ENCODE measurements at places on chromosomes 6 and 20. TPM values are rescaled to one million over a fixed set of nuclear protein-coding genes. Genes with fewer than 3 reads are reported as not detected.

GRCh38 chr6:134400941-134401340 is 83.0 kb upstream of the SGK1 start:
- H3K27me3 ChIP-seq: no peaks in the 10 kb centered on the region
- no peaks in the 10 kb centered on the region for H3K36me3 ChIP-seq
- no peak for DNase-seq
- no peak overlapping the region for H3K4me3 ChIP-seq
- H3K27ac ChIP-seq: no peak overlapping the region

Gene PSORS1C2
- not detected for total RNA-seq

Gene CDK19
- 4.0 TPM for total RNA-seq

DNA sequence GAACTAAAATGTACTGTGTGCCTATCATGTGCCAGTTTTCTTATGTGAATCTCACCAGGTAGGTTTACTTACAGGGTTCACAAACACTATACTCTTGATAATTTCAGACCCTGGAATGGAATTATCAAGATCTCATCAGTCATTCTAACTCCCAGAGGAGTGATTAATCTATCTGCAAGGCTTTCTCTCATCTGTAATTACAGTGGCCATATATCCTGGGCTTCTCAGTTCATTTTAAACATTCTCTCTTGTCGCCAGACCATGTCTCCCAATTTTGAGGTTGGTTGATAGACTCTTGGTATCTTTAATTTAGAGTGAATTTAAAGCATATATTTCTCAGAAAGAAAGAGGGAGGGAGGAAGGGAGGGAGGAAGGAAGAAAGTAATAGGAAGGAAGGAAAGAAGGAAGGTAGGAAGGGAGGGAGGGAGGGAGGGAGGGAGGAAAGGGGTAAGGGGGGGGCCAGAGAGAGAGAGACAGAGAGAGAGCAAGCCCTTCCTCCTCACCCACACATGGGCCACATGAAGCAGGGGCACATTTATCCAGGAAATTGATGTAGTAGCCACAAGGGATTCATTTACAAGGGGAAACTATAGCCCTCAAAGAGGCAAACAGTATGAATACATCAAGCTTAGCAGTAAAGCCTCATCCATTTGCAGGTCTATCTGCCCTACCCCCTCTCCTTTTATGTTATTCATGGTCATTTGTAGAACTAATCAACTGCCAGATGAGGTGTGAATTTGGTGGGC is 25.8 kb upstream of the NRSN1 start:
- no peaks in the 10 kb centered on the region for H3K27me3 ChIP-seq
- no peak overlapping the region for H3K4me3 ChIP-seq
- DNase-seq: no peak
- H3K36me3 ChIP-seq: no peaks in the 10 kb centered on the region
- no peak overlapping the region for H3K27ac ChIP-seq

DNA sequence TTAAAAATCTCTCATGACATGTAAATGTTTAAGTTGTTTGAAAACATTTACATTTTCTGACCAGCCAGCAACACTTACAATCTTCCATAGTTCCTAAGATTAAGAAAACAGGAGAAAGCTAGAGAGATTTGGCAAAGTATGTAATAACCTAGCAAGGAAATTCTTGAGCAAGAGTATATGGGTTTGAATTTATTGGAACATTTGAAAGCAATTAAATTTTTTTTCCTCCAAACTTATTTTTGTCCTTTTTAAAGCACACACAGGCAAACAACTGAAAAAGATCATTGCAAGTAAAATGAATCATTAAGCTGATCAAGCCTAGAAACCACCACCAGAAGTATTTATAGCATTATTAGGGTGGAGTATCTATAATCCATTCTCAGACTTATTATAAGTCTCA is 20.1 kb upstream of the ZNF217 start:
- no peaks in the 10 kb centered on the region for H3K27me3 ChIP-seq
- DNase-seq: no peak
- H3K36me3 ChIP-seq: no peaks in the 10 kb centered on the region
- H3K27ac ChIP-seq: no peak overlapping the region
- H3K4me1 ChIP-seq: no peaks in the 10 kb centered on the region
- H3K4me3 ChIP-seq: no peak overlapping the region

Gene PRPF6
- 52.1 TPM for total RNA-seq

- no peak overlapping the region for H3K4me3 ChIP-seq
- no peak overlapping the region for H3K27ac ChIP-seq
- no peak for DNase-seq
- no peaks in the 10 kb centered on the region for H3K36me3 ChIP-seq
Observed at GRCh38 chr6:98458708-98459107, 375.7 kb upstream of the POU3F2 start.

Gene LY86
- total RNA-seq: 2.3 TPM

Gene CASS4
- total RNA-seq: not detected

Gene KHDC1
- 3.0 TPM for total RNA-seq

DNA sequence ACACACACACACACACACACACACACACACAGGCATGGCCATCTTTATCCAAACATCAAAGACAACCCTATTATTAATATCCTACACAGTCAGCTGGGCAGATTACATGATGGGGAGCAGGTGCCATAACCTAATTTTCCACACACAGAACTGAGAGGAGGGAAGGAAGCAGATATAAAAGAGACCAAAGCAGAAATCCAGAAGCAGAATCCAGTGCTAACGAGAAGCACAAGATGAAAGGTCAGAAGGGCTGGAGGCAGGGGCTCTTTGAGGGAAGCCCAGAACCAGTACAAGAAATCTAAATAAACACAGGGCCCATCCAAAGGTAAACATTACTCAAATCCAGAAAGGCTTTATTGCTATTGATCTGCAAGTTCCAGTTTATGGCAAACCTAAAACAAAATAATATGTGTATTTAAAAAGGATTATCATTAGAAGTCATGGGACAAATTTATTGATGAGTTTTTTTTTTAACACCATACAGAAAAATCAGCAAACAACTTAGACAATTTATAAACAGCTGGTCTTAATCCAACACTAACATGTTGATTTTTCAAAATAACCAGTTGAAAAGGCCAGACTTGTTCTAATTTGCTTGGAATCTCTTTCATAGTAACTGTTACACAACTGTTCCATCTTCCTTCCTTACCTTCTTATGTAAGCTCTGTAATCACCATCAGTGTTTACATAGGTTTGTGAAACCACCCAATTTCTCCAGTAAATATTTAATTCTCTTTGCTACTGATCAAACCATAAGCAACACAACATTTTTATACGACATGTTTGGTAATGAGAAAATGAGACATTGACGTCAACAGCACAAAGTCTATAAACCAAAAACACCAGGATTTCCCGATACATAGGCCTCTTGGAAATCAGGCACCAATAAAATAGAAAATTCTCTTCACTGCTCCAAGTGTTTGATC is 34.2 kb downstream of the SLC23A2 start:
- H3K27ac ChIP-seq: peak overlapping the region; percentile 21
- H3K4me1 ChIP-seq: peaks cover 18% of the 10 kb centered on the region
- no peak for DNase-seq

DNA sequence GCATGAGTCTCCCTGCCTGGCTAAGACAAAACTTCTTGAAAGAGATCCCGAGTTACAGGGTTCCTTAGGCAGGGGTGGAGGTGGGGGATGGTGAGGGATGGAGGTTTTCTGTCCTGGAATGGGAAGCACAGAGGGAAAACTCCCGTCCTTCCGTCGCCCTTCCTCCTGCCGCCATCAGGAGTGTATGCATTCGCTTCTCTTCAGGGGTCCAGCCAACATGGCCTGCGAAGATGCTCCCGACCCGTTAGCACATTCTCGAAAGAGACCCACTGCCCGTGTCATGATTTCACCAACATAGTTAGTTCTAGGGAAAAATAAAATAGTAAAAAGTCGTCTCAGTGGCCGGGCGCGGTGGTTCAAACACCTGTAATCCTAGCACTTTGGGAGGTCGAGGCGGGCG is 37.1 kb downstream of the KIF25 start:
- no peak for DNase-seq
- H3K27me3 ChIP-seq: no peaks in the 10 kb centered on the region
- H3K36me3 ChIP-seq: no peaks in the 10 kb centered on the region
- H3K4me3 ChIP-seq: no peak overlapping the region
- H3K4me1 ChIP-seq: peaks cover 11% of the 10 kb centered on the region

Data from body of pancreas (tissue), 4 donors.